ENCODE measurements at places on chromosomes 12 and 14.

DNA sequence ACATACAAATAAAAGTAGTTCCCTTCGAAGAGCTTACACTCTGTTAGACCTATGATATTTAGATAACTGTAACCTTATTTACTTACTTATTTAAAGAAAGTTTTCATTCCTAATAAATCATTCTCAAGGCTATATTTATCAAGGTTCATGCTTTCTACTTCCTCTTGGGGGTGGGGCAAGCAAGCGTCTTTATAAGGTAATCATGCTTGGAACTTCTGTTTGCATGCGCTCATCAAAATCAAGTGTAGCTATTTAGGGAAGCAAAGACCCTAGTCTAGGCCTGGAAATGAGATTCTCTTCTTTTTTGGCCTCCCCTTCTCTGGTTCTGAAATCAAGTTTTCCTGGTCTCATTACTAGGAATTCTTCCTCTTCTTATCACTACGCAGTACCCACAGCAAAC is 766 bp downstream of the RERG start:
- DNase-seq = no peak

DNA sequence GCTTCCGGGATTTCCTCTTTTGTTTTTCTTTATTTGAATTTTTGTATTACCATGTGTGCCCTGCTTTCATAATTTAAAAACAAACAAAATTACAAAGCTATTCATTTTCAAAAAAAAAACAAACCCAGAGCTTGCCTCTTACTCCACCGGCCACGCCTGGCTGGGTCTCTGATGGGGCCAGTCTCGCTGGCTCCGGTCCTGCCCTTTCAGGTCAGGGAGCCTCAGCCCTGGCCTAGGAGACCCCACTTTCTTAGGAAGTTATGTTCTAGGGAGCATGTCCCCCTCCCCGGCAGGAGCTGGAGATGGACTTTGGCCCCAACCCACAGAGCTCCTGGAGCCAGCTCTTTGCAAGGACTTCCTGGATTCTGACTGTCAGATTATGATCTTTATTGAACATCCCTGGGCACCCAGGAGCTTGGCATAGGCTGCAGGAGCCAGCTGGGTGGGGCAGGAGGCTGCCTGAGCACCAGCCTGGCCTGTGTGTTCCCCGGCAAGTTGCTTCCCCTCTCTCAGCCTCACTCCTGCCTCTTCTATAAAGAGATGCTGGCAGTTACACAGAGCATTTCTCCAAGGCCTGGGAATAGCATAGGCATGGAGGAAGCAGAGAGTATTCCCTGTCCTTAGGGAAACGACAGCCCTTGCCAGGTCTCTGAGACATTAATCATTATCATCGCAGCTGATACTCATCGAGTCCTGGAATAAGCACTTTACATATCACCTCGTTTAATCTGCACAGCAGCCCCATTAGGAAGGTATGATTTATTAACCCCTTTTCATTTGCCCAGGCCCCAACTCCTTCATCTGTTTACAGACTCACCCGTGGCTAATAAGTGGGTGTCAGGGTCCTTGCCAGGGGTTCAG is 3.5 kb downstream of the DEGS2 start:
- no peak for DNase-seq

DNA sequence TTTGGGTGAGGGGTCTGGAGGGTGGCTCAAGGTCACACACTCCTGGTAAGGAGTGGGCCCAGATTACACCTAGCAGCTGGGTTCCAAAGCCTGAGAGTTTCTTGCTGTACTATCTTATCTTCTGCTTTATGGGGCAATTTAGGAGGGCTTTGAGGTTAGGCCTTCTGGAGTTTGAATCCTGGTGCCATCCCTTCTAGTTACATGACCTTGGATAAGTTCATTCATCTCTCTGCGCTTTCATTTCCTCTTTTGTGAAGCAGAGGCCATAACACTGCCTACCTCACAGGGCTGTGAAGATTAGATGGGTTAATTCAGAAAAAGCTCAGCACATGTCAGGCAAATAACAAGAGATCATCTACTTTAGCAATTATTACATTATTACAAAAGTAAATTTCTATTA is 7.4 kb upstream of the KRT77 start:
- DNase-seq = no peak

- DNase-seq = no peak
Observed at GRCh38 chr14:79421811-79422210, 789.5 kb downstream of the DIO2 start.
